ENCODE measurements at places on chromosomes 2 and 18.

- DNase-seq, result no peak
Observed at GRCh38 chr2:60525899-60526298, 27.6 kb downstream of the BCL11A start.

DNA sequence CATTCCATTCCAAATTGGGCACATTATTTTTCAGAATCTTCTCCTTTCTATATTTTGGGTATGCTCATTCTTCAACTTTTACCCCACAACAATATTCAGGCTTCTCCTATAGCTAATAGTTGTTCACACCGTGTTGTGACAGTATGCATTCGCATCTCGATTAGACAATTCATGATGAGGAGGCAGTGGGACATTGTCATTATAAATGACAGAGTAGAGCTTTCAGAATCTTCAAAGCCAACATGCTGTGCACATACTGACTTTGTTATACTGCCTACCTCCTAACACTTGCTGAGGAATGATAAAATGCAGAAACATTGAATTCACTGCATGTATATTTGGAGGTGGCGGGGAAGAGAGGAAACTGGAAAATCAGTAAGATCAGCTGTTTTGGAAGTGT lies 714.2 kb downstream of the SUCLG1 start:
- DNase-seq, result no peak

DNA sequence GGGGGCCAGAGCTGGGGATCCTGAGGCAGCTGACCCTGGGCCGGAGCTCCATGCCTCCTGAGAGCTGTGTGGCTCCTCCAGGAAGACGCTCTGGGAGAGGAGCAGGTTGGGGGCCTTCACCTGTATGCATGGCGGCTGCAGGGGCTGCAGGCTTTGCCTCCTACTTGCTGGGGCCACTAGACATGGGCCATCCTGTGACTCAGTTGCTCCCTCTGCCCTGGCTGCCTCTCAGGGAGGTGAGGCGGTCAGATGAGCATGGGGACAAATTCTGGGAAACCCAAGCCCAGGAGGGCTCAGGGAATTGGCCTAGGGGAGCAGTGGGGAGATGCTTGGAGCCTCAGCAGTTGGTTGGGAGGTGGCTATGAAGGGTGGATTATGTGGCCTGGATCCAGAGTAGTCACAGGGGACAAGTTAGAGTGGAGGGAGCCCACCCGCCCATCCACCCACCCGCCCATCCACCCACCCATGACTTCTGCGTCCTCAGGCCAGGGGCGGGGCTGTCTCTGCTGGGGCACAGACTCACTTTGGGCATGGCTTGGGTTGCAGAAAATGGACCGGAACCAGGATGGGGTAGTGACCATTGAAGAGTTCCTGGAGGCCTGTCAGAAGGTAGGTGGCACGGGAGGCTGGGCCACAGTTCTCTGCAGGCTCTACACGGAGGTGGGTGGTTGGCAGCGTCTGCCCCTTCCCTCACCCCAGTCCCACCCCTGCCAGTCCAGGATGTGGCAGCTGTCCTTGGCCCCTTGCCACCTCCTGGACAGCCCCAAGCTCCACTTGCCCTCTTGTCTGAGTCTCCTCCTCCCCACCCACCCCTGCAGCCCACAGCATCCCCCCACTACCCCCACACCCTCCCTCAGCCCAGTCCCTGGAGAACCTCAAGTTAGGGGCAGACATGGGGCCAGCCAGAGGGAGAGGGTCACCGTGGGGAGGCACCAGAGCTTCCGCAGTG lies 19.5 kb upstream of the FAHD2A start:
- no peak for DNase-seq

DNA sequence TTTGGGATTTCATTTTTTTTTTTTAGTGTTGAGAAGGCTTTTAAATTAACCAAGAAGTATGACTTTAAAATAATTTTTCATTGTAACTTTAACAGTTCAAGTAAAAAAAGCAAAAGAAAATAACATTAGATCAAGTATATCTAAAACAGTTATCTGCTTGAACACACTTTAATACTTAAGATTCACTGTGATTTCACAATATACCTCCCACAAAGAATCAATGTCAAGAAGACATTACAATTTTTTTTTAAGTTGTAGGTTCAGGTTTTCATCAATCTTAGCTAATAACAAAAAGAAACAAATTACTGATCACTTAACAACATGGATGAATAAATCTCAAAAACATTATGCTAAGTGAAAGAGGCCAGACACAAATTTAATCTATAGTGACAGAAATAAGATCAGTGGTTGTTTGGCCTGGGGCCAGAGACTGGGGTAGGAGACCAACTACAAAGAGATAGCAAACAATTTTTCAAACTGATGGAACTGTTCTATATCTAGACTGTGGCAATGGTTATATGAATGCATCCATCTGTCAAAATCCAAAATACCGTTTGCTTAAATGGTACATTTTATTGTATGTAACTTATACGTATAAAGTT lies 74.8 kb upstream of the FRZB start:
- DNase-seq, result no peak

DNA sequence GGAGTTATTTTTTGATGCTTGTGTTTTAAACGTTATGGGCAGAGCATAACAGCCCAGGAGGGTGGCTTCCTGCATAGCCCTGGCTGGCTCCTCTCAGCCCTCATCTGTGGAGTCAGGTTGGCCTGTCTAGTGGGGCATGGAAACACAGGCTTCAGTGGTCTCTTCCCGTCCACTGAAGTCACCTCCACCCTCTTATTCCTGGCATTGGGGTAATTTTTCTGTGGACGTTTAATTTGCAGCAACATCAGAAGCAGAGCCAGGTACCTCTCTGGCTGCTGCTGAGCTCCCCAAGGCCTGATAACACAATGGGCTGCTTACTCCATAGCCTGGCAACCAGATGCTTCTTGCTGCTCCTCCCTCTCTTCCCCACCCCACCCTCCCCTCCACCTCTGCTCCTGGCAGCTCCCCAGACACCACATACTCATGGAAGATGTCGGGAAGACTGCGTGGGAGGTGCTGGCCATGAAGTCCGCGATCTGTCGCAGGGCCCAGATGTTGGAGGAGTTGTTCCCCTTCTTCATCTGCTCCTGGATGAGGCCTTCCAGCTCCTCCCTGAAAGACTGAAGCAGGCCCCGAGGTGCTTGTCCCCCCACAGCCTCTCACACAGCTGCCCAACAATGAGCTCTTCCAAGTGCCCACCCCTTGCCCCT lies 64.0 kb downstream of the ADD2 start:
- no peak for DNase-seq

- DNase-seq, result no peak
Observed at GRCh38 chr2:192947352-192947751, 752.6 kb upstream of the TMEFF2 start.

- DNase-seq, result peak; percentile 59
Observed at GRCh38 chr18:23133860-23134779, 1.2 kb upstream of the CABLES1 start.

- no peak for DNase-seq
Observed at GRCh38 chr18:35588995-35589394, 7.5 kb downstream of the GALNT1 start.

- no peak for DNase-seq
Observed at GRCh38 chr2:38159597-38159996, 83.6 kb upstream of the CYP1B1 start.

- DNase-seq, result no peak
Observed at GRCh38 chr18:35344736-35345459, 678 bp upstream of the ZNF24 start.

GRCh38 chr18:29034113-29034856 lies 857.4 kb upstream of the CDH2 start:
- DNase-seq, result no peak

DNA sequence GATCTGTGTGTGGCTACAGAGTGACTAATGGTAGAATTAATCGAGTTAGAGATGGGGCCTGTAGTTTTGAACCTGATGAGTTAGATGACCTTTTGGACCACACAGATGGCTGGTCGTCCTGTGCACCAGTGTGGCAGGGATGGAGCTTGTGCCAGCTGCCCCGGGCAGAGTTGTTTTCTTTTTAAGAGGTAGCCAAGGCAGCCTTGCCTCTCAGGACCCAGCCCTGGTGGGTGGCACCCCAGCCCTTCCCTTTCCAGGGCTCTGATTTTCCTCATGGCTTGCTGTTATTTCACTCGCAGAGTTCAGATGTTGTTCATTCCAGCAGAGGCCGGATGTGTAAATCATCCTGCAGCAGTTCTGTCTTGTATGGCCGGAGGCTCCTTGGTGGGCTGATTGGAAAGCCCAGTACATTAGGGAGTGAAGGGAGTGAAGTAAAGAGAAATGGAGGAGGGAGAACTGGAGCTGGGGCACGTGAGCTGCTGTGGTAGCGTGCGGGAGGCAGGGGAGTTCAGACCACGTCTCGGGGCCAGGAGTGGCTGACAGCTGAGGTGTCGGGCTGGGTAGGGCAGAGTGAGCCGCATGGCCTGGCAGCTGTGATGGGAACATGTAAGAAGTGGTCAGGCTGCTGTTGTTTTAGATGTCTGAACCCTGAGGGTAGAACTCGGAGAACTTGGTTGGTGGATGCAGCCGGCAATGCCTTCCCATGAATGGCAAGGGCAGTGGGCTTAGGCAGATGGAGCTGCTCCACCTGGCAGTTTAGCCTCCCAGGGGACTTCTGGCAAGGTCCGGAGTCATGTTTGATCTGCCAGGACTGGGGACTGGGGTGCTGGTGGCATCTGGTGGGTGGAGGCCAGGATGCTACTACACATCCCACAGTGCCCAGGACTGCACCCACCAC lies 28.8 kb downstream of the ASAP2 start:
- DNase-seq, result no peak

DNA sequence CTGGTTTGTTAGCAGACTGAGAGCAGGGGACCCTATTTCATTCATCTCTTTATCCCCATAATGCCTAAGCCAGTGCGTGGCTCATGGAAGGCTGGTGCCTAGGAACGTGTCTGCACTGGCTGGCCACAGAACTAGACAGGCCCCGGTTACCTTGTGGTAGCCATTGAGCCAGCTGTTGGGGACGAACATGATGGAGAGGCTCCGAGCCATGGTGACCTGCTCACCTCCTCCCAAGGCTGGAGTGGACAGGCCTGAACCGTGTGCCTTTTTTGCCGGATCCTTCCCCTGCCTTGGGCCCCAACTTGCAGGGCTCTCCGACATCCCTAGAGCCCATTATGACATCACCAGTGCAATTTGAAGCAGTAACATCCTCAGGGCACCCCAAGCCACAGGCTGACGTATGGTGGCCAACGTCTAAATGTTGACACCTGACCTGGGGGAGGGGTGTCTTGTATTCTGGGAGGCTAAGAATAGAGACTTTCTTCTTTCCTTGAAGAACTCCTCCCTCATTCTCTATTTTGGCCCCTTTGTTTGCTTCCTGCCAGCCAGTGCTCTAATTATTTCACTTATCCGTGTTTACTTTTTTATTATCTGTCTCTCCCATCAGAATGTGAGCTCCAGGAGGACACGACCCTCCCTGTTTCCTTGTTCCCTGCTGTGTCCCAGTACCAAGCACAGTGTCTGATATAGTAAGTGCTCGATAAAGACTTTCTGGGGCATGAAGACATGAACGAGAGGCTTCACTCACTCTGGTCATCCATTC lies 12.2 kb upstream of the DNPEP start:
- no peak for DNase-seq

DNA sequence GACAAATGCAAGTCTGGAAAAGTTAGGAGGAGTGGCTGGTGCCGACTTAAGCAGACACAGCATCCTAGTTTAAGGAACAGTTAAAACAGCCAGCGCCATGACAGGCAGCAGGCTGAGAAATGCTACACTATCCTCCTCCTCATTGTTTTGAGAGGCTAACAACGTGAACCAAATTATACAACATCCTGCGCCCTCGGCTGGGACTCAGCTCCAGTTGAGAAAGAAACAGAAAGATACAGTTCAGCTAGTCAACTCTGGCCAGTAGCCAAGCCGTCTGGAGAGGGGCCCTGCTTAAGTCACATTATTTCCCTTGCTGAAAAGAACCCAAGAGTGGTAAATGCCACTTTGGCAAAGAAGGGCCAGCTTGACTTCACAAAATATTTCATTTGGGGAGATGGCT lies 90.2 kb downstream of the BCL11A start:
- DNase-seq, result no peak

- no peak for DNase-seq
Observed at GRCh38 chr2:176830362-176830761, 382.2 kb upstream of the HNRNPA3 start.

- no peak for DNase-seq
Observed at GRCh38 chr2:78585871-78586270, 439.6 kb upstream of the REG3G start.

DNA sequence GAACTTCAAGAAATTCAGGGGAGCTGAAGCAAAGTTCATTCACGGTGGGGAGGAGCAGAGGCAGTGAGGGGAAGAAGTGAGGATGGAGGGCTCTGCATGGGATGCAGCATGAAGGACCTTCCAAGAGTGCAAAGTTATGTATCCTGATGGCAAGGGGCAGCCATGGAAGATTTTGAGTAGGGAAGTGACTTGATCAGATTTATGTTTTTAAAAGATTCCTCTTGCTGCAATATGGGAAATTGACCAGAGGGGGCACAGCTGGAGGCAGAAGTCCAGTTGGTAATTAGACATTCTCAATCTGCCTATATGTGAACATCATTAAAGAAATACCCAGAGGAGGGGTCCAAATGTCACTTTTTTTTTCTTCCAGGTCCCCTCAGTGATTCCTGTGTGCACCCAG lies 21.5 kb upstream of the ANXA4 start:
- no peak for DNase-seq

GRCh38 chr2:207489251-207489650 lies 40.5 kb upstream of the CREB1 start:
- no peak for DNase-seq

DNA sequence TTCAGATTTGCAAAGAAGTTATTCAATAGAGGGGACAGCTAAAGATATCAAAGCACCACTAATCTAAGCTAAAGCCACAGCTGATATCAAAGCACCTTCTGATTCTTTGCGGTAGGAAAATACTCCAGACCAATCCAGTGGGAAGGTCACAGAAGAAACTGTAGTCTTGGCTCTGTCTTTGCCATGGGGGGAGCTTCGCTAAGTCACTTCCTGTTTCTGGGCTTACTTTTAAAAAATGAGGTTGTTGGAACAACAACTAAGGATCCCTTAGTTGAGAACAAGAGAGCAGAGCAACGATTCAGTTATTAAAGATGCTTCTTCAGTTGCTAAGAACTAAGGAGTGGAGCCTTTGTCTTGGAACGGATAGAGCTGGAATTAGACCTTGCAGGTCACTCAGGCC lies 12.2 kb downstream of the LPIN1 start:
- DNase-seq, result no peak

DNA sequence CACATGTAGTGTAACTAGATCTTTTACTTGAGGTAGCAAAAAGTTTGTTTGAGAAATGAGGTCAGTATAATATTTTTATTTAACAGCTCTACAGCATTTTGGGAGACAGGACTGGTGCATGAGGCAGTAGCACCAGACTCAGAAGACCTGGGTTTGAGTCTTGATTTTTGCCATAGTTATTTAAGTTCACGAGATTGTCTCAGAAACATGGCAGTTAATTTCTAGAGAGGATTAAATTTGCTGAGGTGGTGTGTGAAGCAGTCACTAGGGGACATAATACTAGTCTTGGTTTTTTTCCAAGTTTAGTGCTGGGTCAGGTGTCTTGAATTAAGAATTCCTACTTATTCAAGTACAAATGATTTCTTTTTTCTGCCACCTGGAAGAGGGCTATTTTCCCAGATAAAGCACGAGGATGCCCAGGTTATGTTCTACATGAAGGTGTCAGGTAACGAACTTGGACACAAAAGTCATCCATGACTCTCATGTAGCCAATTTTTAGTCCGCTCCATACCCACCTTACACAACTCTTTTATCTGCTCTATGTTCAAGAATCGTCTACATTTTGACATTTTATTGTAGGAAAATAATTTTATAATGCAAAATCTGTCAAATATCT lies 1.4 kb downstream of the MARCHF7 start:
- no peak for DNase-seq

Measured in GM12878 (cell line).